Stimulated activated CD4-positive, alpha-beta T cell treated with anti-CD3 and anti-CD28 coated beads, Interleukin-2, amount 100 ng/mL, for 48 hours (primary cell): ENCODE measurements at places on chromosomes 2 and 18.
A peak's percentile ranks its signal among the peaks of the same experiment; 100 is the strongest.

- DNase-seq, result no peak
Observed at GRCh38 chr18:6557057-6557769, 142.5 kb upstream of the L3MBTL4 start.

DNA sequence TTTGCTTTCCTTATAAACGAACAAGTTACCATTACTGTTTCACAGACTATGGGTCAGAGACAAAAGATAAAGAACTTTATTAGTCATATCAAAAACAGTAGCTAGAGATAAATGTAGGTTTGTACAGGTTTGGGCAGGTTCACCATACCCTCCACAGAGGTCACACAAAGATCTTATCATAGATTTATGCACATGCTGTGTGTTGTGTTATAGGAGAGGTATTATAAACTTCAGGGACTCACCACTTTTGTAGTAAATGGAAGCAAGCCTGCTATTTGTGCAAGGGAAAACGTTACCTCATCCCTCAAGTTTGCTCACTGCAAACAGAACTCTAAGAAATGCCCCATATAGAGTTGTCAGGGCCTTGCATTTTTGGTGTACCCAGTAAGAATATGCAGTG lies 584.5 kb upstream of the LRRTM1 start:
- no peak for DNase-seq

DNA sequence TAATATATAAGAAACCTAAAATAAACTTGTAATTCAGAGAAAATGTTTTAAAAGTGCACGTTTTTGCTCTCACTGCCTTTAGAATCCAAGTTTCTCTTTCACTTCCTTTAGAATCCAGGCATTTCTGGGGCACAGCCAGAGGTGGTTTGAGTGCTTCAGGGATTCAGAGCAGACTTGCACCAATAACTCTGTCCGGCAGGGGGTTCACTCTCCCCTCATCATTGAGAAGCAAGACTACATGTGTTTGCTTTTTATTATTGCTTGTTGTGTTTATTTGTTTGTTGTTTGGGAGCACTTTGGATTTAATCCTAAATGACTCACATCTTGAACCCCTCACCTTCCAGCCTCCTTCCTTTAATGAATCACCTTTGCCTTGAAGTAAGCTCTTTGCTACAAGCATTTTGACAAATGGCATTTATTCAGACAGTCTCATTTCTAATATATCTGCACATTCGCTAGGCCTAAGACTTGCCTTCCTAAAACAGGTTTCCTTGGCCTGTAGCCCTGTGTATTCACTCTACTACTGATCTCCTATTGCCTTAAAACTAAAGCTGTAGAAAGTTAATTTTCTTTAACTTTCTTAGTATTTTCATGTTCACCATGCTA lies 233.5 kb upstream of the ATP5MC3 start:
- no peak for DNase-seq

GRCh38 chr18:70634576-70635147 lies 345.8 kb downstream of the SOCS6 start:
- DNase-seq, result no peak

- DNase-seq, result peak; percentile 51
Observed at GRCh38 chr2:73931531-73932500, 5.1 kb downstream of the DGUOK start.

DNA sequence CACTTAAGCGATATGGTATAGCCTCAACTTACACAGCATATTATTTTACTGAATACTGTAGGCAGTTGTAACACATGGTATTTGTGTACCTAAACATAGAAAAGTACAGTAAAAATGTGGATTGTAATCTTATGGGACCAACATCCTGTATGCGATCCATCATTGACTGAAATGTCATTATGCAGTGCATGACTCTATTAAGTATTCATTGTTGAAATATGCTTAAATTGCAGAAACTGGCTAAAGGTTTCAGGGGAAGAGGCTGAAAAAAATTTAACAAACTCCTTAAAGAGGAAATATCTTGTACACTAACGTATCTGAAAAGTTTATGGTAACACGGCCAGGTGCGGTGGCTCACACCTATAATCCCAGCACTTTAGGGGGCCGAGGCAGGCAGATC lies 214.1 kb upstream of the PARD3B start:
- DNase-seq, result no peak

- DNase-seq, result no peak
Observed at GRCh38 chr2:26292646-26293045, 47.9 kb downstream of the HADHB start.

DNA sequence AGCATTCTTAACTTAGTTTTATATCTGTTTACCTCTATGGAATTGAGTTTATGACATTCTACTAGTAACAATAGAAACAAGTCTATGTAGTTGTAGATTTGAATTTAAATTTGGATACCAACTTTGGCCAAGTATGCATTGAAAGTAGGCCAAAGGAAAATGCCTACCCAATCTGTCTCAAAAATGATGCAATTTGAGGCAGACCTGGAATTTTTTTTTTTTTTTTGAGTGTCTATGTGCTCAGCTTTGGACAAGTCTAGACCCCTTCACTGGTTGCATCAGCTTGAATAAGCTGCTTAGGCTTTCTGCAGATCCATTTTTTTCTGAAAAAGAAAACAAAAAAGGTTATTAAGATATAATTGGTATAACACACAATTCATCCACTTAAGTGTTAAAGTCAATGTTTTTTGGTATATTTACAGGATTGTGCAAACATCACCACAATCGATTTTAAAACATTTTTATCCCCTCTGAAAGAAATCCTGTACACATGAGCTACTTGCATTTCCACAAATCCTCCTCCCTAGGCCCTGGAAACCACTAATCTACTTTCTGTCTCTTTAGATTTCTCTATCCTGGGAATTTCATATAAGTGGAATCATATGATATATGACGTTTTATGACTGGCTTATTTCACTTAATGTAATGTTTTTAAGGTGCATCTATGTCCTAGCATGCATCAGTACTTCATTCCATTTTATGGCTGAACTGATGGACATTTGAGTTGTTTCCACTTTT lies 185.1 kb upstream of the CCDC68 start:
- DNase-seq, result no peak

DNA sequence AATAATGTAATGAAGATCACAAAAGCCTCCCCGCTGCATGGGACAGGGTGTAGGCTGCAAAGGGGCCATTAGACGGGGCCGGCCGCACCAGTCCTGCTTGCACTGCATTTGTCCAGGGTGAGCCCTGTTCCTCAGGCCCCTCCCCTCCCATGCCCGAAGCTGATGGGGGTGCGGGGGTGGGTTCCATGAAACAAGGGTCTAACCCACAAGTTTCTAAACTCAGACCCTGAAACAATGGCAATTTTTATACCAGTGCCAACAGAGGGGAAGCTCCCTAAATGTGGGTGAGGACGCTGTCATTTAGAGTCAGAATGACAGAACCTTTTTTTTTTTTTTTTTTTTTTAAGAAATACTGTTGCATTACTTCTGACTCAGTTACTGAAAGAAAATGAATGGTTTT lies 39.7 kb downstream of the HS6ST1 start:
- no peak for DNase-seq

DNA sequence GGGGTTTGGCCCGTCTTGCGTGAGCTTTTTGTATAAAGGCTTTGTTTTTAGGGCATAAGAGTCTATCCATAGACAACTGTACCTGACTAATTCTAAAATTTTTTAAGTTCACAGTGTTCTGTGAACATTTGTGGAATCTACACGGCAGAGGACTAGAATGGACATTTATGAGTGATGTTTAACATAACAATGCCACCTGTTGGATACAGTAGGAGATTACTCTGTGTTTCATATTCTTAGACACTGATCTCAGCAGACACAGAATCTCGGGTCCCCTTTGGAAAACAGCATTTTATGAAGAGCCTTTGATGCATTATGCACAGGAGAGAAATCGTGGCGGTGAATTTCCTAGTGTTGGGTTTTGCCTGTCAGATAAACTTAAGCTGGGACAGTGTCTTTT lies 752.2 kb downstream of the DPP10 start:
- no peak for DNase-seq

GRCh38 chr18:23585897-23586248 lies 433 bp downstream of the NPC1 start:
- no peak for DNase-seq

DNA sequence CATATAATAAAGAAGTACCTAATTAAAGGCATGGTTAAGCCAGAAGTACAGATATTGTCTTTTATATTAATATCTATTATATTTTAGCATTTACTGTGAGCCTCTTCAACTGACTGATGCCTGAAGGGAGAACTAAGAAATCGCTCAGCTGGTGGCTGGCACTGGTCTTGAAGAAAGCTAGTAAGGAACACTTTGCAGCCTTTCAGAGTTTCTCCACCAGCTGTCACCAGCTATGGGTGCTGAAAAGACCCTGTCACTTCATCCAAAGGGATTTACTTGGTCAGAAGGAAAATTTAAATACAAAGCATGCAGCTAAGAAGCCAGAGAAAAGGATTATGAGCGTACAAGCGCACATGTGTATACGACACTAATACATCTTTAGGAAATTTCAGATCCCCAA lies 525.9 kb downstream of the TMEM182 start:
- DNase-seq, result no peak

DNA sequence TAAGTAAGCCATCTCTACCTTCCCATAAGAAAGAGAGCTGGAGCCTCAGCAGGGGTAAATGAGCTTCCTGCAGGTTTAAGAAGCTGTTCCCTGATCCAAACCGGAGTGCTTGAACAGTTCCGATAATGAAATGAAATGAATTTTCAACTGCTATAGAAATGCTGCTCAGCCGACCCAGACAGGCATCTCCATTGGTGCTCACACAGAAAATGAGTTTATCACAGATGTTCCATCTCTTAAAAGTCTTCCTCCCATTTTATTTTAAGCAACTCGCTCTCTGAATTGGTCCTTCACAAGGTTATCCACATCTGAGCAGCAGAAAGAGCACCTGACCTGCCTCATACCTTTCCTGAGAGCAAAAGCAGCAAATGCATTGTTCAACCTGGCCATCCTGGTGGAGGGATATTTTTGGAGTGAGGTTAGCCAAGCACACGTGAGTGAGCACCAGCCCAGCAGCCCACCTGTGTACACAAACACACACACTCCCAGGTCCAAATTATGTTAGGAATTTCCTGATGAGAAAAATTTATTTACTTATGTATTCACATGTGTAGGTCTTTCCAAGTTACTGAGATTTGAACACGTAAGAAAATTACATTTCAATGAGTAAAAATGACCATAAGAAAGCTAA lies 42.2 kb upstream of the CCDC68 start:
- DNase-seq, result no peak

DNA sequence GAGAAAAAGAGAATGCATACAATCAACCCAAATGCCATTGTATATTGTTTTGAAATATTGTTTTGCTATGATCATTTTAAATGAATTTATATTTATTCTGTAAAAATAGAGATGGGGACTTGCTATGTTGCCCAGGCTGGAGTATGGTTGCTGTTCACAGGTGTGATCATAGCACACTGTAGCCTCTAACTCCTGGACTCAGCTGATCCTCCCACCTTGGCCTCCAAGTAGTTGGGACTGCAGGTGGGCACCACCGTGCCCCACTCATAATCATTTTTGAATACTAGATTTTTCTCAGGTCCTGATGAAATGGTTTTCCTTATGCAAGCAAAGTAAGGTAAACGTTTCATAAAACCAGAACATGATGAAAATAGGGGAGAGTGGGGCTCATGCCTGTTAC lies 46.3 kb downstream of the TMEM17 start:
- no peak for DNase-seq

DNA sequence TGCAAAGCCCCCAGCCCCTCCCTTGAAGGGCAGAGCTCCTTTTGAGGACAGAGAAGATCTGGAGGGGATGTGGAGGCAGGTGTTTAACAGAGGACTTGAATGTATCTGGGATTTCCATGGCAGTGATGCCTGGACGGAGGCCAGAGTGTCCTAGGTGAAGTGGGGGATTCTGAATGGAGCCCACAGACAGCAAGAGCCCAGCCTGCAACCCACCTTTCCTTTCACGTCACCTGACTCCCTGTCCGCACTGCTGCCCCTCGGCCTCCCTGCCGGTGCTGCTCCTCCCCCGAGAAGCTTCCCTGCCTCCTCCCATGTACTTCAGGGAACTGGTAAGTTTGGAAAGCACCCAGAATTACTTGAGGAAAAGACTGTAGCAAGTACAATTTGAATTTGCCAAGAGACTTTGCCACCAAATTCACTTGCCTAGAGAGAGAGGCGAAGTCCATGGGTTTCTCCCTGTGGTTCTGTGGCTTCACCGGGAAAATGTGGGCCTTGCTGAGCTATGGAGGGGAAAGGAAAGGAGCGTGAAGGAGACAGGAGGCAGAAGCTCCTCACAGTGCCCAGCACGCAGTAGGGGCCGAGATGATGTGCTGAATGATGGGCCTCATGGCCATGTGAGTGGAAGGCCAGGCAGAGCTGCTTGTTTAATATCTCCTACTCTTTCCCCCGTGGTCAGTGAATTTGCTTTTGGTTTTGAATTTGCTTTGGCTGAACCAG lies 13.9 kb upstream of the ASPRV1 start:
- DNase-seq, result no peak

DNA sequence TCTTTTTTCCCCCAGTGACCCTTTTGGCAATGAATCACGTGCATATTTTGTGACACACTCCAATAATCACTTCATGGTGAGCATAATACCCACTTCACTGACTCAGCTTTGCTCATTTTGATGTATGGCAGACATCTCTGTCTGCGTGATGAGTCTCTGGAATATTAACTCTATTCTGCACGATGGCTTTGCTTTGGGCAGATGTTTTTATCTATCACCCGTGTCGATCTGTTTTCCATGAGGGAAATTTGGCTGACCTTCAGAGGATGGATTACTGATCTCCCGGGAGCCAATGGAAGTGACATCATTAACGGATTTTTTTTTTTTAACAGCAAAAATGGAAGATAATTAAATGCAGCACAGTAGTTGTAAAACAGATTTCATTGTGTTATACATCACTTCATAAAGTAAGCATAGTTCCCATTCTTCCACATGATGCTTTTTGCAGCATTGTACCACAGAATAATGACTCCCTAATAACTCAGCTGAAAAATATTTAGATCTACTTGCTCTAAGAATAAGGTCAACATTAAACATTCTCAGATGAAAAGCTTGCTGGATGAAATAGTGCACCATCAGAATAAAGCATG lies 29.8 kb downstream of the CDC42EP3 start:
- no peak for DNase-seq

DNA sequence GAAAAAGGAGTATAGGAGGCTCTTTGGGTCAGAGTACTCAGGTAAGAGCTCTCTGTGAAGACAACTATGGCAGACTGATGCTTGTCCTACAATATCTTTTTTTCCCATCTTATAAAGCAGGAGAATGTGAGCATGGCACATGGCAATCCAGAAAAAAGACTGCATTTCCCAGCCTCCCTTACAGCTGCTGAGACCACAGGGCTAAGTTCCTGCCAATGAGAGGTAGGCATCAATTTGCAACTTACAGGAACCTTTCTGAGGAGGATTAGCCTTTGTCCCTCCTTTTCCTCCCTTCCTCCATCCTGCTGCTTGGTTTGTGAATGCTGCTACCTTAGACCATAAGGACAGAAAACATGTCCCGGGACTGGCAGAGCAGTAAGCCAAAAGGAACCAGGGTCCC lies 37.8 kb upstream of the ST8SIA5 start:
- no peak for DNase-seq
